ENCODE measurements at places on chromosomes 4 and X.

DNA sequence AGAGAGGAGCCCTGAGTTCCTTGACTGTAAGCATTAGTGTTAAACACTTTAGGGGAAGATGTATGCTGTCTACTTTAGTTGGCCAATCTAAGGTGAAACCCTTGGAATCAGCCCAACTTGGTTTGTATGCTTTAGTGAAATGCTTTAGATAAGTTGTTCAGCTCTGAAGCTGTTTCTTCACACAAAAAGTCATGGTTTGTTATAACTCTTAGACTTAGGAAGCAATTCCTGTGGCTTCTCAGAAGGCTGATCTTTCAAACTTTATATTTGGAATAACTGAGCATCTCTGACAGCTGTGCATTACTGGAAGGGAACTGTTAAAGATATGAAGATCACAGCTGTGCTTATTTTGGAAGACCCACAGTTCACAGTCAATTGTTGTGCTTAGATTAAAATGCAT is 714.1 kb downstream of the FAT4 start:
- no peak for DNase-seq

GRCh38 chr4:153706519-153706918 is 22.4 kb downstream of the TLR2 start:
- DNase-seq: no peak

GRCh38 chrX:66638591-66639500 is at the start of gene EDA2R:
TSS of gene EDA2R (minus strand) at chrX:66639078. CDS start at chrX:66616020, 23,058 bp downstream.
- no peak for DNase-seq

GRCh38 chr4:108431986-108432385 is 188.4 kb upstream of the RPL34 start:
- DNase-seq: no peak
